Renal cortical epithelial cell (primary cell): ENCODE measurements at places on chromosomes 2 and 18.

GRCh38 chr2:148577845-148578492 is 66.6 kb upstream of the EPC2 start:
- no peak for DNase-seq

DNA sequence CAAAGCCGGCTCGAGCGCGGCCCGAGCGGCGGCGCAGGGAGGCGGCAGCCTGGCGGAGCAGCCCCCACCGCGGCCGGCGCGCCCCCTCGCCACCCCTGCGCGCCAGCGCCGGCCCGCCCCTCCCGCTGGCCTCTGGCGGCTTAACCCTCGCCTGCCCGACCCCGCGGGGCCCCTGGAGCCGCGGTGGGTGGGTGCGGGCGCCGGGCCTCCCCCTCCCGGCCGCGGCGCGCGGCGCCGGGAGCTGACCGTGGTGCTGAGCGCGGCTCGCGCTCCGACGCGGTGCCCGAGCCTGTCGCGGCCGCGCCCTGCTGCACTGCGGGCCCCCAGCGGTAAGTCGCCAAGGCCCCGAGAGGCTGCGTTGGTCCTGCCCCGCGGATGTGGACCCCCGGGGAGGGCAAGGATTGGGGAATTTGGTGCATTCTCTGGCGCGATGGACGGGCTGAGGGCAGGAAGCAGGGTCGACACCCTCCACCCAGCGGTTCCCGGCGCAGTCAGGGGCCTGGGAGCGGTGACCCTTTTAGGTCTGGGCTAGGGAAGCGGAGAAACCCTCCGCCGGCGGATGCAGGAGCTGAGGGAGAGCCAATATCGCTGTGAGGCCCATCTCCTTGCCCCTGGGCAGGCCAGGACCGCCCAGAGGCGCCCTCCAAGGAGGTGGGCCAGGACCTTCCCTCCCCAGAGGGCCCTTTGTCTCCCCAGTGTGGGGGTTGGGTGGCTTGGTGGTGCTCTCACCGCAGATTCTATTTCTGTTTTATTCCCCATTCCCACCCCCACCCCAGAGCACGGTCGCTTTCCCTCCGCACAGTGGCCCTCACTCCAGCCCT is 923 bp downstream of the AMER3 start:
- DNase-seq: no peak

GRCh38 chr2:222545823-222546795 is 109.8 kb downstream of the FARSB start:
- DNase-seq: no peak

DNA sequence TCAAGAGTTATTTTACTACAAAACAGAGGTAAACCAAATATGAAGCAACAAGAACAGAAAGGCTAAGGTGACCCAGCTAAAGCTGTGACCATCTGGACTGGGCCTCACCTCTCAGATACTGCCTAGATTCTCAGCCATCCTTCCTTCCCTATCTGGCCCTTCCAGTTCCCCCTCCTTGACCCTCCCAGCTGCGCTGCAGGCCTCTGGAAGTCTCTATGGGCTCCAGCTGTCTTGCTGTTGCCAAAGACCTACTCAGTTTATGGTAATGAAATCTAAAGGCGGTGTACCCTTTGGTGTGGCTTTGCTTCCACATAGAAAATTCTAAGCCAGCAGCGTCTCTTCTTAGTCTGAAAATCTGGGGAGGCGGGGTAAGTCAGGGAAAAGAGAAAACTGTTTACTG is 55.7 kb downstream of the ARHGEF33 start:
- DNase-seq: no peak

- no peak for DNase-seq
Observed at GRCh38 chr18:9092665-9093064, 9.8 kb upstream of the NDUFV2 start.

DNA sequence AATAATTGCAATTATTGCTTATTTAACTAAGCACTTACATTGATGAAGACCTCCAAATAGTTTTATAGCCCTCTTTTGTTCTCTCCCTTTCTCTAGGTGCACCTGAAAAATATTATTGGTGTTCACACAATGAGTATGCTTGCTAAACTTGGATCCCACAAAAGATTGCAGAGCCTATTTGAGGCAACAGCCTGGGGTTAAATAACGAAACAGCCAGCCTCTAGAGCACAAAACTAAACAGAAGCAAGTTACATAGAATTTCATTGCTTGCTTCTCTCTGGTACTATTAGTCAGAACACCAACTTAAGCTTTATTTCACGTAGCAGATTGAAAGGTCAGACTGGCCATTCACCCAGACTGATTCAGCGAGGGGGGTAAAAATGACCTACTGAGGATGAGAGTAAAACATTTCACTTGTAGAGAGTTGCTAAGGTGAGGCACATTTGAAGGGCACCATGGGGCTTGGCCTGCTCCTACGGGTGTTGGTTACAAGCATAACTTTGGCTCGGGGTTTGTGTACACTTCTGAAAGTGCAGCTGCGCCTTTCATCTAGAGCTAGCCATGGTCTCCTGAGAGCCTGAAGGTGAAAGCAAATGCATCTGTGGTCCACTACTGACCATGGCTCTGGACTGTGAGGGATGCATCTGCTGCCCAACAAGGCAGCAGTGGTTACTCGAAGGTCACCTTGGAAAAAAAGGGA is 225.1 kb upstream of the LRRTM1 start:
- DNase-seq: peak; percentile 54

DNA sequence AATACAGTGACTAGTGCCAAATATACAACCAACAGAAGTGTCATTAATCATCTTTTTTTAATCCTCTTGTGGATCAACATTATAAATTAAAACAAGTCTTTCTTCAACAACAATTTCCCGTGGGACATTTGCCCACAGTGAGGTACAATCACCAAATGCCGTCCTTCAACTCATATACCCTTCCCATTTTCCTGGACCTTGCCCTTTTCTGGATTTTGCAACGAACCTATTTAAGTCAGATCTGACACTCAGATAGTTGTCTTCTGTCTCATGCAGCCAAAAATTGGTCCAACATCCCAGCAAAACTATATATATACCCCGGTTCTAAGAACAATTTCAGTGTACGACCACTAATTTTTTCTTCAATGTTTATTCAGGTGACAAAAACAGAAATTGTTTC is 324.0 kb downstream of the DSEL start:
- no peak for DNase-seq

GRCh38 chr2:235227590-235227989 is 266.3 kb upstream of the AGAP1 start:
- no peak for DNase-seq

GRCh38 chr2:158756331-158756730 is 38.8 kb upstream of the DAPL1 start:
- DNase-seq: no peak

- no peak for DNase-seq
Observed at GRCh38 chr2:235264512-235264911, 229.3 kb upstream of the AGAP1 start.

- DNase-seq: no peak
Observed at GRCh38 chr2:108080177-108080576, 93.9 kb downstream of the SLC5A7 start.

DNA sequence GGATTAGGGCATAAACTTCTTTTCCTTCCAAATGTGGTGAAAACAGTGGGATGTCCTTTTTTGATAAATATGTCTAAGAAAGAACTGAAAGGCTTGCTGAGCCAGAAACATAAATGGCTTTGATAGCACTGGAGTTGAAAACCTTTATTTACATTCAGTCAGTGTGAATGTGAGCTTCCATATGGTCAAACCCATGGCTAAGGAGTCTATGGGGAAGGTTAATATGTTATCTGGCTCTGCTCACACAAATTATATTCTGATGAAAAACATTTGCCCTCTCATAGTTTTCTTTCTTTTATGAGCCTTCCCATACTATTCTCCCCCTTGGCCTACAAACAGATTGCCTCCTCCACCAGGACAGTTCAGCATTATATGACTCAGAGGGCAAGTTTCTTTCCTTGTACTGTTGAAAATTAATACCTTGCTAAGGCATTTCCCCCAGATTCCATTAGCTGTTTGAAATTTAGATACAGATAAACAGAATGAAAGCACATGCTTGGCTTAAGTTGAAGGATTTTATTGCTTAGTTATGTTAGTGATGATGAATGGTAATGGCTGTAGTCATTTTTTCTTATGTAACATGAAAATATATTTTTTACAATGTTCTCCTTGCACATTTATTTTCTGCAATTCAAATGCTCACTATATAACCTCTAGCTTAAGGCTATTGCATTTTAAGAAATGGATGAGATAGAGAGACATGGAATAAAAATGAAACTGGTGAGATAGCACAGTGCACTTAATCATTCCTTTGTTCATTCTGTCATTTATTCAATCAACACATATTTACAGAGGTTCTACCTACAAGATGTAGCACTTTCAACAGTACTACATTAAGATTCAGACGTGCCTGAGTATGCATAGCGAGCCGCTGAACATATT is 544.1 kb downstream of the LRRTM4 start:
- peak; percentile 49 for DNase-seq

- DNase-seq: no peak
Observed at GRCh38 chr2:65136253-65136652, 6.3 kb upstream of the RAB1A start.

- no peak for DNase-seq
Observed at GRCh38 chr2:168626096-168626495, 170.0 kb downstream of the CERS6 start.

DNA sequence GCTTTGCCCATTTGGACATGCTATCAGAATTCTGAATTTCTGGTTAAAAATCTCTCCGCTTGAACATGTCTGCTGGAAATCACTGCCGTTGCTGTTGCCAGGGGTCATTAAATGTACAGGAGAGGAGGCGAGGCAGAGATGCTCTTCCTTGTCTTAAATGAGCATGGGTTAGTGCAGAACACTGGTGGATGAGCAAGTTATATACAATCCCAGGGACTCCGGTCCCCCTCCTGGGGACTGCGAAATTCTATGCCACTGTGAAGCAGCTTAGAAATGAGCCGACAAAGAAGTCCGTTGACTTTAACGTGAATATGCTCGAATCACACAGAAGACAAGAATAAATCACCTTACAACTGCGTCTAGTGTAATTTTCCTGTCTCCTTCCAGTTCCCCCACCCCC is 95.1 kb upstream of the KLHL14 start:
- DNase-seq: no peak

- DNase-seq: no peak
Observed at GRCh38 chr18:8762968-8763367, 57.6 kb downstream of the MTCL1 start.

DNA sequence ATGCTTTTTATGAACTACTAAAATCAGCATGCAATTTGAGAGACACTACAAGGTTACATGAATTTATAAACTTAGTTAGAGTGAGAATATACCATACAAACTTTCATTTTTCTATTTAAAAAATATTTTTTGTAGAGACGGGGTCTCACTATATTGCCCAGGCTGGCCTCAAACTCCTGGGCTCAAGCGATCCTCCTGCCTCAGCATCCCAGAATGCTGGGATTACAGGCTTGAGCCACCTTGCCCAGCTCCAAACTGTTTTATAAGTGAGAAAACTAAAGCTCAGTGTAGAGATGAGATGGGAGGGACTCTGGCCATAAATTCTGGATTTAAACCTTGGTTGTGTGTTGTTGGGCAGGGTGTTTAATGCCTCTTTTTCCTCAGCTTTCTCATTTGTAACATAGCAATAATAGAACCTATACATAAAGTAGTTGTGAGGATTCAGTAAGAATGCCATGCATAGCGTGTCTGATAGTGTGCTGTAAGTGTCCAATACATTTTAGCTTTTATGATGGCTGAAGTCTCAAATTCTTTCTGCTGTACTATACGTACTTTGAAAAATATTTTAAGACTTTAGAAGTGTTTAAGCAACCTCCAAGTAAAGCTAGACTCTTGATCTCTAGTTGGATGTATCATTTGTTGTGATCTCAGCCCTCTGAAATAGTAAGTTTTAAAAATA is 9.7 kb downstream of the CAB39 start:
- DNase-seq: no peak

DNA sequence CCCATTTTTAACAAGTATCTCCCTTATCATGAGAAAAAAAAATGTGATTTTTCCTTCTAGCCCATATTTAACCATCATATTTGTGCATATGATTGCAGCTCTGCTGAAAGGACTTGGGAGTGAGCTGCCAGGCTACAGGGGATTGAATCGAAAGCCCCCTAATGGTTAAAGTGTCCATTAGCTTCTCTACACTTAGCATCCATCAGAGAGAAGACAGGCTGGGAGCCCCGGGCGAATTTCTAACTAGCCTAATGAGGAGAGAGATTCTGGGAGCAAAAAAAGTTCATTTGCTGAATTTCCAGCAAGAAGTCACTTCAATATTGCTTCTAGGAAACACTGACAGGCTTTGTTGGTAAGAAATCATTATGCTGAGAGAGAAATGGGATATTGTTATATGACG is 848.8 kb downstream of the TDRD15 start:
- no peak for DNase-seq

- DNase-seq: no peak
Observed at GRCh38 chr18:45611943-45612342, 3.3 kb upstream of the SLC14A2 start.

- peak; percentile 11 for DNase-seq
Observed at GRCh38 chr2:203097735-203098134, 83.1 kb downstream of the NBEAL1 start.

GRCh38 chr2:64145714-64146113 is 1.5 kb upstream of the PELI1 start:
- DNase-seq: no peak

GRCh38 chr2:118508282-118508681 is 339.2 kb downstream of the EN1 start:
- DNase-seq: no peak

DNA sequence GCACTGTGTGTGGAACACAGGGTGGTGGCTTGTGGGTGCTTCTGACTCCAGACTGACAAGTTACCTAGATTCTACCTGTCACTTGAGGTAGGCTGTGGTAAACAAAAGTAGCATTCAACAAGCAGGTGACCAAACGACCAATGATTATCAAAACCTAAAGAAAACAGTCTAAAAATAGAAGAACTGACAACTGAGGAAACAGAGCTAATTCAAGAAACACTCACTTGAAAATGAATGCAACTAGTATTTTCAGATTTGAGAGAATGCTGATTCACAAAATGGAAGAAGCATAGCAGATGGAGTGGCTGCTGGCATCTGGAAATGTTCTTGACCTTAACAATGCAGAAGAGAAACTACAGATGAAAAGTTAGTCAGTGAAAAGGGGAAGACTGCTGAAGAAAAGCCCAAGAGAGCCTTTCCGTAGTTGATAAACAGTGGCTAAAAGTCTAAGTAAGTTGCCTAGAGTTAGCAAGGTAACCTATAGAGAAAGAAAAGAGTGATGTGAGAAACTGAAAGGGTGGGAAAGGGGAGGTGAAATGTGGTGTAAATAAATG is 170.4 kb downstream of the NCK2 start:
- no peak for DNase-seq

DNA sequence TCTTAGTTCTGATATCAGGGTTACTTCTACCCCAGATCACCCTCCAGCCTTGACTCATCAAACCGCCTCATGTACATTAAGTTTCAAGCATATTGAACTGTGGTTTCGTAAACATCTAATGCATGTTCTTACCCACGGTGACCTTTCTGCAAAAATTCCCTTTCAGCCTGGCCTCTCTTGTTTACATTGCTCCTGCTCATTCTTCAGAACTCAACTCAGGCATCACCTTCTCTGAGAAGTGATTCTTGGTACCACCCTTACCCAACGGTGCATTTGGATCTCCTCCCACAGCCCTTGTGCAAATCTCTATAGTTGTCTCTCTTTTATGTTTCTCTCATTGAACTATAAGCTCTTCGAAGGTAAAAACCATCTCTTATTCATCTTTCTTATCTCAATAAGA is 503.1 kb upstream of the PKDCC start:
- DNase-seq: no peak

GRCh38 chr2:20615068-20615465 is 35.8 kb downstream of the HS1BP3 start:
- no peak for DNase-seq
